ENCODE measurements at places on chromosomes 6 and 20.
A peak's percentile ranks its signal among the peaks of the same experiment; 100 is the strongest.

DNA sequence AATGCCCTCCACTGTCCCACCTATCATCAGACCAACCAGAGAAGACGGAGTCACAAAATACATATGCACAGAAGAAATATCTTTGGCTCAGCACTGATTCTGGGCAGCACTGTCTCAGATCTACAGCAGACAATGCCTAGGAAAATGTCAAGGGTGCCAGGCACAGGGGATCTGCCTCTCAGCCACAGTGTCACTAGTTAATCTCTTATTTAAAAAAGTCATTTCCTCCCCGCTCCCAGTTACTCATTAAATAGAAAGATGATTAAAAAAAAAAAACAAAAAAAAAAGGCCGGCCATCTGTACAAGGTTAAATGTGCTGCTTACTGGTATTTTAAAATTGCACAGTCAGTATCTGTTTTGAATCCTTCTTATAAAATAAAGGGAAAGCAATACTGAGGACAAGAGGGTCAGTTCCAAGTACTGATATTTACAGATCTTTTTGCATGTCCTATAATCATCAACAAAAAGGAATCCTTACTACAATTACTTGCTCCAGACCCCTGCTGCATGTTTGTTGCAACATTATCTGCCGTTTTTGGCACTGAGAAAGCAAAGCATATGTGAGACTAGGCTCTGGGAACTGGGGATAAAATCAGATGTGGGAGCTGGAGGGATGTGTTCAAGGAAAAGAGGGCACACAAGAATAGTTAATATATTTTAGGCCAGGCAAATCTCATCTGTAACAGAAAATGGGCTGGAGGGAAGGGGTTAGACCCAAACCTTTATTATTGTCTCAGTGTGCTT, 299.3 kb downstream of the KIF16B start:
- no peak for DNase-seq

DNA sequence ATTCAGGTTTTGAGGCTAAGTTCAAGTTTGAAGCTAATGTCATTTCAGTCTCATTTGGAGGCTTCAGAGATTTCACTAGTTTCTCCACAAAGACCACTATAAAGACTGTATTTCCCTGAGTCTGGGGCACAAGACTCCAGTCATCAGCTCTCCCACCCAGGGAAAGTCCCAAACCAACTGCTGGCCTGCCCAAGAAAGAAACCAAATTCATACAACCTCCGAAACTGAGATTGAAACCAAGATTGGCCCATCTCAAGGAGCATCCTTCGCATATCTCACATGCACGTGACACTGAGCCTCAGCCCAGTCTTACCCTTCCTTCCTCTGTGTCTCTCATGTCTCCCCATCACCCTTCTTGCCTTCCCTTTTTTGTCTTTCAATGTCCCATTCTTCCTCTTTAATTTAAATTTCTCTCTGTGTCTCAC, 3.5 kb upstream of the LTA start:
- DNase-seq: peak; percentile 77

DNA sequence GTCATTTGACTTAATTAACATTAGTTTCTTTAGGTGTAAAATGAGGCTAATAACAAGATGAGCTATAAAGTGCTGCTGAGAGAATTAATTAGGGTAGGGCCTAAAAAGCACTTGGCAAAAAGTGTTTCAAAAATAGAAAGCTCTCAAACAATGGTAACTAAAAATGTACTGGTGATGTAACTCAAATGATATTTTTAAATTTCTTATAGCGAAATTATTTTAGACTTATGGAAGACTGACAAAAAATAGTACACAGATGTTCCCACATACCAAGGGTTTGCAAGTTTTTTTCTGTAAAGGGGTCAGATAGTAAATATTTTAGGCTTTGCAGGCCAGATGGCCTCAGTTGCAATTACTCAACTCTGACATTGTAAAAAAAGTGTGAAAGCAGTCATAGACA, 190.7 kb upstream of the UFL1 start:
- DNase-seq: no peak

DNA sequence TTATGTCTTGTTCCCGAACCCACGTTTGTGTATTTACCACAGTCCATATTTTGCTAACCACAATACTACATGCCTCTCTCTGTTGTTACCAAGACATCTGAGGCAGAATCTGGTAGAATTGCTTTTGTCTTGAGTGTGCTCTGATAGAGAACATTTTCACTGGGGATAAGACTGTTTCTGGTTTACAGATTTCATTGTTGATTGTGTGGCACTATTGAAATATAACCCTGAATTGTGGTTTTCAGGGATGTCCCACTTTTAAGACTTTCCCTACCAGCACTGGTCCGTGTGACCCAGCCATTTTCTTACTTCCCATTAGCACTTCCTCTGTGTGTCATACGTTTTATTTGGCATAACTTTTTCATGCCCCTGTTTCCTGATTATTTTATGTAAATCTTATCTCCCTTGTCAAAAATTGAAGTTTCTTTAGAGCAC, 12.2 kb downstream of the NCOA7 start:
- no peak for DNase-seq

- no peak for DNase-seq
These were observed 982.0 kb upstream of the FLRT3 start for GRCh38 chr20:15319439-15319838.

- no peak for DNase-seq
These were observed 4.0 kb downstream of the SOX18 start for GRCh38 chr20:64045346-64046011.
